ENCODE measurements at places on chromosomes 12 and 14.

DNA sequence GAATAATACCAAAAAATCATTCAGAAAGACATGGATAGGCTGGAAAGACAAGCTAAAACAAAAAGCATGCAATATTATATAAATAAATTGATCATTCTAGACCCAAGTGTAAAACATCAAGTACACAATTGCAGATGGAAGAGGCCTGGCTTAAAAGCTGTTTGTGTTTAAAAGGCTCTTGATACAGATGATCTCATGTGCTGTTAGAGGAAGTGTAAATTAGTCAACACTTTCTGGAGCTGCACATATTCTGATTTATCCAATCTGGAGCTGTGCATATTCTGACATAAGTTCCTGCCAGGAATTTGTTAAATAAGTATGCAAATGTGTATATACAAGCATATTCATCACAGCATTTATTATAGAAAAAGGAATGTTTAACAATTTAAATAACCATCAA, 273.1 kb downstream of the RPS29 start:
- no peak for DNase-seq

GRCh38 chr12:119200601-119201000, 21.9 kb downstream of the HSPB8 start:
- no peak for DNase-seq

DNA sequence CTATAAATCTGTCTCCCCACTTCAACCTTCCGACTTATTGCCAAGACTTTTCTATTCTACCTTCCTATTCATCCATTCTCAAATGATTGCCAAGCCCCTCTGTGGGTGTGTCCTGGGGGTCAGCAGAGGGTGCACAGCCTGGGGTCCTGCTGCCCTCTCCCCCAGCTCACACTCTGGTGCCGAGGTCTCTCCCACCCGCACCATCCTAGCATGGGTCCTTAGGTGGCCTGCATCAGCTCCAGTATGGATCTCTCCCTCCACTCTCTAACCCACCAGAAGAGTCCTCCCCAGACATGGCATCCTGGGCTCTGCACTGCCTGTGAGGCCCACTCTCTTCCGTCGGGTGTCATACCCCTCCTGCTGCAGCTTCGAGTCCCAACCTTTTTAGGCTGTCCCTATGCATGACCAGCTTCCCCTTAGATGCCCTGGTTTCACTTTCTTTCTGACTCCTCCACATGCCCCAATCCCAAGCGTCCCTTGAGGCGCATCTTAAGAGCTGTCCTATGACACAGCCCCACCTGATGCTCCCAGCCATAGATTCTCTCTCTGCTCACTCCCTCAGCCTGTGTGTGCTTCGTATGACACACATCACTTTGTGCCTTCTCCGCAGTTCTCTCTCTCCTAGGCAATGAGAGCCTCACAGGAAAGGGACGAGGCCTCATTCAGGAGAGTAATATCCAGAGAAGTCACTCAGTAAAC, 43.9 kb downstream of the GIT2 start:
- no peak for DNase-seq

GRCh38 chr12:83826112-83826511, 1086.5 kb downstream of the SLC6A15 start:
- DNase-seq = peak; percentile 23

DNA sequence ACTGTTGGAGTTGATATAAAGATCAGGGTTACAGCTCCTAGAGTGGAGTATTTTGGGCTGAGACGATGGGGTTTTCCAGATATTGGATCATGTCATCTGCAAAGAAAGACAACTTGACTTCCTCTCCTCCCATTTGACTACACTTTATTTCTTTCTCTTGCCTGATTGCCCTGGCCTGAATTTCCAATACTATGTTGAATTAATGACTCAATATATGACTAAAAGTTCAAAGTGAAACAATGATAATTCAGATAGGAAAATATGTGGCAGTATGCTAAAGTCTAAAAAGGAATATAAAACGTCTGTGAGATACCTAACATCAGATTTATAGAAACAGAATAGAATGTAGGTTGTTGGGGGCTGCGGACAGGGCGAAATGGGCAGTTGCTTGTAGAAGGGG, 72.2 kb downstream of the BHLHE41 start:
- DNase-seq = no peak
